Smooth muscle cell of trachea (primary cell): ENCODE measurements at places on chromosomes 12 and 14. TPM values are rescaled to one million over a fixed set of nuclear protein-coding genes. Genes with fewer than 3 reads are reported as not detected.

Gene PLEKHH1
- total RNA-seq, result 0.15 and 0.17 TPM in 2 replicates

Gene PIWIL1
- total RNA-seq, result 0.17 TPM in 1 of 2 replicates, not detected in the other

Gene IL23A
- 0.50 and 0.58 TPM in 2 replicates for total RNA-seq

Gene ASPG
- not detected in 2 replicates for total RNA-seq

Gene SPIC
- not detected in 2 replicates for total RNA-seq

Gene INSM2
- under 0.01 TPM in 1 of 2 replicates, not detected in the other for total RNA-seq

Gene SRRM4
- total RNA-seq, result under 0.01 TPM in 1 of 2 replicates, not detected in the other

Gene MRPL51
- 110 and 136 TPM in 2 replicates for total RNA-seq

Gene GPR65
- under 0.01 TPM in 1 of 2 replicates, not detected in the other for total RNA-seq

Gene TCL1B
- total RNA-seq, result not detected in 2 replicates

Gene LRP1-AS
- not detected in 2 replicates for total RNA-seq

Gene LRTM2
- not detected in 2 replicates for total RNA-seq

Gene KIF26A
- total RNA-seq, result 0.15 and 0.33 TPM in 2 replicates

Gene TSPAN8
- 0.15 TPM in 1 of 2 replicates, not detected in the other for total RNA-seq

Gene TEX52
- total RNA-seq, result not detected in 2 replicates

Gene LRRIQ1
- 0.17 and 0.44 TPM in 2 replicates for total RNA-seq

Gene ARG2
- total RNA-seq, result 0.99 and 7.3 TPM in 2 replicates

Gene DNAAF2
- 7.0 and 9.6 TPM in 2 replicates for total RNA-seq

Gene OR2AP1
- total RNA-seq, result not detected in 2 replicates

Gene GDF11
- total RNA-seq, result 10.2 and 18.4 TPM in 2 replicates

Gene LTBR
- total RNA-seq, result 59.1 and 119 TPM in 2 replicates

Gene GPR68
- 11.6 and 23.2 TPM in 2 replicates for total RNA-seq

Gene MYF5
- total RNA-seq, result not detected in 2 replicates

Gene HHIPL1
- total RNA-seq, result 9.3 and 20.7 TPM in 2 replicates

Gene NEUROD4
- total RNA-seq, result not detected in 2 replicates

Gene KNTC1
- 8.3 and 51.2 TPM in 2 replicates for total RNA-seq

Gene TMEM106C
- 71.8 and 130 TPM in 2 replicates for total RNA-seq

Gene LTBP2
- 165 and 248 TPM in 2 replicates for total RNA-seq

Gene TEX22
- total RNA-seq, result 0.44 and 0.50 TPM in 2 replicates

Gene IL26
- not detected in 2 replicates for total RNA-seq

Gene ATXN3
- 35.6 and 68.5 TPM in 2 replicates for total RNA-seq
